ENCODE measurements at places on chromosomes 11 and 22. TPM values are rescaled to one million over a fixed set of nuclear protein-coding genes. Genes with fewer than 3 reads are reported as not detected.

The ZNF70 gene
- 3.7 TPM for total RNA-seq

The CNTN5 gene
- total RNA-seq = not detected

The OR52H1 gene
- total RNA-seq = 0.39 TPM

The FLRT1 gene
- total RNA-seq = 0.31 TPM

The KCNK4 gene
- not detected for total RNA-seq

The FGF19 gene
- not detected for total RNA-seq

The PARVG gene
- total RNA-seq = 8.1 TPM

The CRYBB3 gene
- 0.82 TPM for total RNA-seq

Measured in mucosa of descending colon (tissue), 3 donors.